Inflammatory macrophage treated with lipopolysaccharide for 4 hours (primary cell): ENCODE measurements at places on chromosomes 6 and 20.

GRCh38 chr6:164085091-164086075 lies 670.9 kb downstream of the QKI start:
- DNase-seq, result no peak

DNA sequence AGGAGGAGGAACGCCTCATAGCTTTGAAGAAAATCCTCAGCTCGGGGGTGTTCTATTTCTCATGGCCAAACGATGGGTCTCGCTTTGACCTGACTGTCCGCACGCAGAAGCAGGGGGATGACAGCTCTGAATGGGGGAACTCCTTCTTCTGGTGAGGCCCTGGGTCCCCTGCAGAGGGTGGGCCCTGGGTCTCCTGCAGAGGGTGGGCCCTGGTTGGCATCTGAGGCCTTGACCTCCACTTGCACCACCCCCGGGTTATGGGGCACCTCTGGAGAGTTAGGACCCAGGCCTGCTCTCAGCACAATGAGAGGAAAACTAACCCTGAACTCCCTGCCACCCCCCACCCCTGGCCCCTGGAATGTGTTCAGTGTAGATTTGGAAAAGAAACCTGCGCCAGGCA lies 47.2 kb downstream of the SYNJ2 start:
- no peak for DNase-seq

- no peak for DNase-seq
Observed at GRCh38 chr20:16475225-16475624, 98.0 kb downstream of the KIF16B start.

- DNase-seq, result no peak
Observed at GRCh38 chr6:148831064-148831463, 84.2 kb downstream of the UST start.

DNA sequence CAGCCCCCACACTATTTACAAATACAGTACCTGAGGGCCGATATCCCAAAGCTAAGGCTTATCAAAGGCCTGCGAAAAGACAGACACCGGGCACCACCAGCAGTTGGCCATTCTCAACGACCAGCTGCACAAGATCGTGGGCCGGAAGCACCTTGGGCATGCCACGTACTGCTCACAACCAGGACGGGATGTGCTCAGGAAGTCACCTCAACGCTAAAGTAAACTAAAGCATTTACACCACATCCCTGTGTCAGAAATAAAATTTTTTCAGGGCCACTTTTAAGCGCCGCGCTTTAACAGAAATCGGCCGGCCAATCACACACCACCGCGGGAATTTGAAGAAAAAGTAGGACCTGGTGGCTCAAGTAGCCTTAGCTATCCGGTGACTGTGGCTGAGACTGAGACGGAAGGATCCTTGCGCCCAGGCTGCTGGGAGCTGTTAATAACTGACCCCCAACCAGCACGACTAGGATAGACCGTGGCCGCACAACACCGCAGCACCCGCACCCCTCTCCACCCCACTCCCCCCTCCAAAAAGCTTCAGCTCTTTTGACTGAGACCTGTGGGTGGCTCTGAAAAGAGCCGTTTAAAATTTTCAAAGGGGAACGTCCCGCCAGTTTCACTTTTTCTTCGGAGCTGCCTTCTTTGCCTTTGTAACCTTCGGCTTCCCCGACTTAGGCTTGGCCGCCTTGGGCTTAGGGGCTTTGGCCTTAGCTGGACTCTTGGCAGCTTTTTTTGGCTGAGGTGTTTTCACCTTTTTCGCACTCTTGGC lies 131.2 kb upstream of the BTN3A2 start:
- DNase-seq, result peak; percentile 74

DNA sequence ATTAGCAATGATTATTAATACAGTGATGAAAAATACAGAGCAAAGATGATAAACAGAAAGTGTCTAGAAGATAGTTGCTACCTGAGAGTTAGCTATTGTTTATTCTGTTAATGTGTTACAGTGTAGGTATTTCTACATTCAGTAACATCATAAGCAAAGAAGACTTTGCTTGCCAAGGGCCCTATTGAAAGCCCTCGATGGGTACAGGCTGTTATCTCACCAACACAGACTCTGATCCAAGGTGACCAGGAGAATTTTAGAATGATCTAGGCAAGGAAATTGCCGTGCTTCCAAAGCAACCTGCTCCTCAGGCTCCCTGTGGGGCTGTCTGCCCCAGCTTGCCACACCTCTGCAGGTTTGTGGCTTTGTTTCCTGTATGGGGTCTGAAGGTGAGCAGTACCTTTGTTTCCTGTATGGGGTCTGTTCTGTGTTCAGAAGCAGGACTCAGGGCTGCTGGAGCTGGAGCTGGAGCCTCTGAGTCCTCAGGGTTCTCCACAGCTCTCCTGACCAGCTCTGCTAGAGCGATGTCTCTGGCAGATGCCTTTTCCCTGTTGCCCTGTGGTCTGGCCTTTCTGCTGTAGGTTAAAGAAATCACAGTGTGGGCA lies 32.5 kb downstream of the PHACTR3 start:
- DNase-seq, result no peak

DNA sequence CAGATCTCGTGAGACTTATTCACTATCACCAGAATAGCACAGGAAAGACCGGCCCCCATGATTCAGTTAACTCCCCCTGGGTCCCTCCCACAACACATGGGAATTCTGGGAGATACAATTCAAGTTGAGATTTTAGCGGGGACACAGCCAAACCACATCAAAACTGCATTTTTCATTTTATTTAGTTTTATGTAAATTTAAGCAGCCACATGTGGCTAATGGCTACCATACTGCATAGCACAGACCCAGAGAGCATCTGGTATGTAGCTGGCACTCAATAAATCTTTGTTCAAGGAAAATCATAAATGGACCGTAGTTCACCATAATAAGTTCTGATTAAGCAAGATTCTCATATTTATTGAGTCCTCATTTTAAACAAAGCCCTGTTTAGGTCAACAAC lies 15.3 kb downstream of the GFOD1 start:
- no peak for DNase-seq

DNA sequence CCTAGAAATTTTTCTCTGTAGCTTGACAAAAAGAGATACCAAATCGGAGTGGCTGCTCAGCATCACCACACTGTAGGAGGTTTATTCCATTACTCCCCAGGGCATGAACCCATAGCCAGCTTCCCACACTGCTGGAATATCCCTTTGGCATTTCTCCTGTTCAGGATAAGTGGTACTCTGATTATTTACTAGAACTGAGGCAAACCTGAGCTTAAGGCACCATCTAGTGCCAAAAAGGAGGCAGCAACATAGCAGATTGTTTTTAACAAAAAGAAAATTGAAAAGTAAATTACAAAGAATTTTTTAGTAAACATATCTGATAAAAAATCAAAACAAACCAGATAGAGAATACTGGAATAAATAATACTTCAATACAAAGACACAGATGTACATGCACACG lies 181.7 kb downstream of the WDR27 start:
- DNase-seq, result no peak

DNA sequence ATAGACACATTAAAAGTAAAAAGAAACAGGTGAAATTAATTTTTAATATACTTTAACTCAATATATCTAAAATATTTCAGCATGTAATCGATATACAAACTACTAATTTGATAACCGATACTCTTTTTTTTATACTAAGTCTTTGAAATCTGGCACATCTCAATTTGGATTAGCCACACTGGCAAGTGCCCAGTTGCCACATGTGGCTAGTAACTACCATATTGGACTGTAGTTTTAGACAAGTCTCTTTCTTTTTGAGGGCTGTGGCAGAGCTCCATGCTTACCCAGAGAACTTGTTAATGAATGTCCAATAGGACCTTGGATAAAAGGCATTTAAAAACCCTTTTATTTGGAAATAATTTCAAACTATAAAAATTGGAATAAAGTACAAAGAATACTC lies 17.8 kb downstream of the TULP4 start:
- no peak for DNase-seq

GRCh38 chr6:131958542-131959470 lies 7.6 kb upstream of the CCN2 start:
- no peak for DNase-seq

GRCh38 chr6:150910561-150910960 lies 45.1 kb downstream of the MTHFD1L start:
- no peak for DNase-seq
